Upper lobe of left lung (tissue), 6 donors: ENCODE measurements at places on chromosomes 7 and 10.
A peak's percentile ranks its signal among the peaks of the same experiment; 100 is the strongest.

GRCh38 chr7:54978364-54979116 is 40.3 kb upstream of the EGFR start:
- H3K27ac ChIP-seq = no peak overlapping the region
- no peaks in the 10 kb centered on the region for H3K4me1 ChIP-seq
- H3K4me3 ChIP-seq = no peak overlapping the region
- H3K27me3 ChIP-seq = no peaks in the 10 kb centered on the region

- no peaks in the 10 kb centered on the region for H3K27me3 ChIP-seq
- peaks cover 39% of the 10 kb centered on the region for H3K4me1 ChIP-seq
Observed at GRCh38 chr10:114504769-114505579, 100.7 kb upstream of the AFAP1L2 start.

- no peaks in the 10 kb centered on the region for H3K27me3 ChIP-seq
- H3K27ac ChIP-seq = no peak overlapping the region
- no peak overlapping the region for H3K4me3 ChIP-seq
- no peaks in the 10 kb centered on the region for H3K4me1 ChIP-seq
Observed at GRCh38 chr10:88913127-88913526, 33.1 kb downstream of the STAMBPL1 start.

GRCh38 chr7:23242321-23242720 is 4.3 kb upstream of the GPNMB start:
- no peak for DNase-seq
- H3K27me3 ChIP-seq = no peaks in the 10 kb centered on the region
- no peak overlapping the region for H3K27ac ChIP-seq
- no peak overlapping the region for H3K4me3 ChIP-seq

DNA sequence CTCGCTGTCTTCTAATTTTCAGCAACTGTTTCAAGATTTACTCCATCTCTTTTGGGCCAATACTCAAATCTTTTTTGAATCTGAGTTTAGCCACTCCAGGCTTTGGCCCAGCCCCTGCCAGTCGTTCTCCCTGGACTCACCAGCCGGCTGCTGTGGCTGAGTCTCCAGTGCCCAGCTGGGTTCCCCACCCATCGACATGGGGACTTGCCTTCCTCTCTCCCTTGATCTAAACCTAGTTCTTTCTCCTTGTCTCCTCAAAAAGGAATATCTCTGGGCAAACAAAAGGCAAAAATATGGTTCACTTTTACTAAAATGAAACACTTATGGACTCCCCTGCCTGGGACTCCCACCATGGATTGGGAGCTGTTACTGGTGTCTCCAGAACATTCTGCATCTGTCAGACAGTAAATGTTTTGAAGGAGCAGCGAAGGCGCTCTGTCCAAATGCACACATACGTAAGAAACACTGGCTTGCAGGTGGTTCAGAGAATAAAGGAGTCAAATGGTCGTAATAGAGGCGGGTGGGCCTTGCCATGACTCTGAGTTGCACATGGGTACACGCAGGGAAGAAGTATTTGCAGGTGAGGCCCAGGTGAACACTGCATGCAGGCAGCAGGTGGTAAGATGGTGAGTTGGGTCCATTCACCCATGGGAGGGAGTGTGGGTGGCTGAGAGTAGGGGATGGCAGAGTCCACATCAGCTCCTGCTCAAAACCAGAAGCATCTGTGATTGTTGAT is 35.5 kb upstream of the HABP2 start:
- no peaks in the 10 kb centered on the region for H3K4me1 ChIP-seq
- no peaks in the 10 kb centered on the region for H3K27me3 ChIP-seq
- H3K36me3 ChIP-seq = no peaks in the 10 kb centered on the region
- H3K4me3 ChIP-seq = no peak overlapping the region
- DNase-seq = peak; percentile 14

- no peak overlapping the region for H3K4me3 ChIP-seq
- H3K36me3 ChIP-seq = no peaks in the 10 kb centered on the region
- H3K4me1 ChIP-seq = peaks cover 9% of the 10 kb centered on the region
Observed at GRCh38 chr10:113399065-113399464, 153.8 kb upstream of the HABP2 start.

GRCh38 chr10:12180221-12180974 is 15.3 kb downstream of the NUDT5 start:
- H3K36me3 ChIP-seq = peaks cover 97% of the 10 kb centered on the region
- DNase-seq = no peak
- H3K27ac ChIP-seq = no peak overlapping the region

GRCh38 chr10:53808677-53809372 is 992.2 kb downstream of the PCDH15 start:
- no peak overlapping the region for H3K27ac ChIP-seq
- no peak for DNase-seq
- no peaks in the 10 kb centered on the region for H3K27me3 ChIP-seq
- H3K36me3 ChIP-seq = no peaks in the 10 kb centered on the region
- H3K4me1 ChIP-seq = no peaks in the 10 kb centered on the region

- no peak overlapping the region for H3K4me3 ChIP-seq
- no peak for DNase-seq
- no peaks in the 10 kb centered on the region for H3K27me3 ChIP-seq
- no peaks in the 10 kb centered on the region for H3K4me1 ChIP-seq
- H3K27ac ChIP-seq = no peak overlapping the region
Observed at GRCh38 chr7:96670338-96671289, 39.0 kb downstream of the SEM1 start.

DNA sequence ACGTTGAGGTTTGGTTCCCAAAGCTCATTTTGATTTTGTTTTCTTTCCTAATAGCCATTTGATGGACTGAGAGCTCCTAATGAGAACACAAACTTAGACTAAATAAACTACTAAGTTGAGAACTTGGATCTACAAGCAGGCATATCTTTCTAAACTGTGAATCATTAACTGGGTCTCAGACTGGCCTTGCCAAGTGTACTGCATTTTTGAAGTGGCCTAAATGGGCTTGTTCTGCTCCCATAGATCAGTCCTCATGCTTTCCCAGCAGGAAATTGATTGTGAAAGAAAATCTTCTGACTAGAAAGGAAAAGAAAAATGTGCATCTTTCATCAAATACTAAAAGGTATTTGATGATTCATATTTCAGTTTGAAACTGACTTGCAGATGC is 46.7 kb upstream of the RBM33 start:
- DNase-seq = no peak
- no peaks in the 10 kb centered on the region for H3K36me3 ChIP-seq
- H3K4me1 ChIP-seq = peaks cover 30% of the 10 kb centered on the region
- H3K27me3 ChIP-seq = no peaks in the 10 kb centered on the region
- no peak overlapping the region for H3K4me3 ChIP-seq
- no peak overlapping the region for H3K27ac ChIP-seq

DNA sequence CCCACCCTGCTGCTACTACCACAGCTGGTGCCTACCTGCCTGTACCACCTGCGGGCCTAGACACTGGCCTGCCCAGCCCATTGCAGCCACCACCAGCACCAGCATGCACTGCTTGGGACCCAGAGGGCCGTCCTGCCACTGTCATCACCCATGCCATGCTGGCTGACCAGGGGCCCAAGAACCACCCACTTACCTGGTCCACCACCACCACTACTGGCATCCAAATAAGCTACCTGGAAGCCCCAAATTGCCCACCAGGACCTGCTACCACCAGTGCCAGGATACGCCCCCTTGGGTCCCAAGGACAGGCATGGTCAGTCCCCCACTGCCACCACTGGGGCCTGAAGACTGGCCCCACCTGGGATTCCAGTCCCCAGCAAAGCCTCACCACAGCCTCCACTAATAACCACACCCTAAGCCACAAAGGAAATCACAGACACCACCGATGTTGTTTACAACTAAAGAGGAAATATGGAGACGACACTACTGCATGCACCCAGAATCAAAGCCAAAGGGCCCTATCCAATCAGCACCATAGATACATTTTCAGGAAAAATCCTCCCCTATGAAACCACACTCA is 70.5 kb upstream of the DIP2C start:
- DNase-seq = no peak
- H3K36me3 ChIP-seq = no peaks in the 10 kb centered on the region
- no peaks in the 10 kb centered on the region for H3K27me3 ChIP-seq
- no peak overlapping the region for H3K27ac ChIP-seq
- no peaks in the 10 kb centered on the region for H3K4me1 ChIP-seq

GRCh38 chr7:18473119-18473518 is 22.4 kb upstream of the HDAC9 start:
- no peak overlapping the region for H3K27ac ChIP-seq
- DNase-seq = no peak
- no peak overlapping the region for H3K4me3 ChIP-seq
- no peaks in the 10 kb centered on the region for H3K27me3 ChIP-seq
- H3K36me3 ChIP-seq = no peaks in the 10 kb centered on the region

- H3K27me3 ChIP-seq = peaks cover 40% of the 10 kb centered on the region
- H3K4me3 ChIP-seq = no peak overlapping the region
- H3K27ac ChIP-seq = no peak overlapping the region
- peaks cover 3% of the 10 kb centered on the region for H3K4me1 ChIP-seq
Observed at GRCh38 chr10:133088956-133089800, 1.5 kb downstream of the ADGRA1 start.

GRCh38 chr7:84144480-84144879 is 50.1 kb downstream of the SEMA3A start:
- H3K4me1 ChIP-seq = no peaks in the 10 kb centered on the region
- no peaks in the 10 kb centered on the region for H3K36me3 ChIP-seq
- H3K4me3 ChIP-seq = no peak overlapping the region
- no peaks in the 10 kb centered on the region for H3K27me3 ChIP-seq
- no peak for DNase-seq

GRCh38 chr7:24773646-24774045 is 16.4 kb upstream of the GSDME start:
- no peaks in the 10 kb centered on the region for H3K4me1 ChIP-seq
- DNase-seq = no peak
- H3K4me3 ChIP-seq = no peak overlapping the region
- H3K27ac ChIP-seq = no peak overlapping the region
- H3K27me3 ChIP-seq = no peaks in the 10 kb centered on the region

GRCh38 chr10:1049425-1049958 is 573 bp upstream of the IDI1 start:
- peak overlapping the region; percentile 82 for H3K4me3 ChIP-seq
- DNase-seq = no peak
- H3K4me1 ChIP-seq = peaks cover 43% of the 10 kb centered on the region
- H3K27me3 ChIP-seq = no peaks in the 10 kb centered on the region

DNA sequence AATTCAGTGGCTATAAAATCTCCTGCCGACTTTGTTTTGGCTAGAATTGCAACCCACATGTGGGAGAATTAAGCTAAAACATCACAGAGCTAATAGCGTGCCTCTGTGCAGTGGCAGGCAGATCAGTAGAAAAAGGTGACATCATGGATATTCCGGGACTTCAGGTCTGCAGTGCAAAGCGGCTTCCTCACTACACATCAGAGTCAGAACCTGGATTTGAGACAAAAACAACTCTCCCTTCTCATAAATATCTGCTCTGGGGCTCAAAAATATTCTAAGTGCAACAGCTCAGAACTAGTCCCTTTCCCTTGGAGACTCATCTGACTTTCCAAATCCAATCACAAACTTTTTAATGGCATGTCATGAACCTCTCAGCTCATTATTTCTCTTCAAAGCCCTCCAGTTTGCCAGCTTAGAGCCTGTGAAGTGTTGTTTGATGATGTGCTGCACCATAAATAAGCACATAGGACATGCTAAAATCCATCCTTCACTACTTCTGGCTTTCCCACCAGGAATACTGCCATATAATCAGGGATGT is 337.1 kb downstream of the RNLS start:
- no peak overlapping the region for H3K27ac ChIP-seq
- no peak for DNase-seq
- peaks cover 16% of the 10 kb centered on the region for H3K4me1 ChIP-seq
- H3K27me3 ChIP-seq = no peaks in the 10 kb centered on the region

DNA sequence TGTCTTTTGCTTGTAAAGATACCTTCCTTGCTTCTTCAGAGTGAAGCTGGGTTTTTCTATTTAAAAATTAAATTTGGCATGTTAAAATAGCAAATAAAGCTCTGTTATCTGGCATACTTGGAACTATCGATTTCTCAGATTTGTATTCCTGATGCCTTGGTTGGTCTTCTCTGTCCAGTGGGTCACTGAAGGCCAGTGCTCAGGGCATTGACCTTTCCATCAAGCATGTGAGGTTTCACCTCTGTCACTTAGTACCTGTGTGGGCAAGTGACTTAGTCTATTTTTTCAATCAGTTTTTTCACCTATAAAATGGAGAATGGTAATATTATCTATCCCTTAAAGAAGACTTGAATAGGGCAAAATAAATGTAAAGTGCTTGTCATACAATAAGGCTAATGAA is 311.3 kb downstream of the BICC1 start:
- DNase-seq = no peak
- no peak overlapping the region for H3K4me3 ChIP-seq
- H3K4me1 ChIP-seq = no peaks in the 10 kb centered on the region
- no peak overlapping the region for H3K27ac ChIP-seq
- no peaks in the 10 kb centered on the region for H3K36me3 ChIP-seq

- DNase-seq = no peak
- no peaks in the 10 kb centered on the region for H3K4me1 ChIP-seq
- no peaks in the 10 kb centered on the region for H3K36me3 ChIP-seq
- H3K27ac ChIP-seq = no peak overlapping the region
- H3K27me3 ChIP-seq = no peaks in the 10 kb centered on the region
Observed at GRCh38 chr10:117757086-117757720, 214.7 kb downstream of the EMX2 start.

GRCh38 chr10:289581-289980 is 154.3 kb downstream of the ZMYND11 start:
- no peak overlapping the region for H3K27ac ChIP-seq

GRCh38 chr10:50470345-50470744 is 153.4 kb downstream of the SGMS1 start:
- peaks cover 17% of the 10 kb centered on the region for H3K4me1 ChIP-seq
- H3K36me3 ChIP-seq = no peaks in the 10 kb centered on the region
- no peak for DNase-seq

DNA sequence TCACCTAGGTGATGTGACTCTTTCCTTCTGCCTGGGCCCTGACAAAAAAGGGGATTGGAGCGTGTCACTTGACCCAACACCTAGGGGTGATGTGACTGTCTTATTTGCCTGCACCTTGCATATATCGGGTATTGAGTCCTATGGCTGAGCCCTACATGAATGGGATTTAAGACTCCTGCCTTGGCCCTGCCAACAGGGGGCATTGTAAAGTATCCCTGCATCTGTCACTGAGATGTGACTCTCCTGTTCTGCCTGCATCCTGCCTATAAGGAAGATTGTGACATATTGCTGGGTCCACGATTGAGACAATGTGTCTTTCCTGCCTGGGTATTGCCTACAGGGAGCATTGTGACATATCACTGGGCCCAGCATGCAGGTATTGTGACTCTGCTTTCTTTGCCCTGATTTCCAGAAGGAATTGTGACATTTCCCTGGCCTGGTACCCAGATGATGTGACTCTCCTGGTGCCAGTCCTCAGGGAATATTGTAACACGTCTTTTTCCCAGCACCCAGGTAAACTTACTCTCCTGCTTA is 14.2 kb upstream of the ZNF107 start:
- H3K36me3 ChIP-seq = no peaks in the 10 kb centered on the region
- H3K27ac ChIP-seq = no peak overlapping the region
- H3K27me3 ChIP-seq = no peaks in the 10 kb centered on the region
- DNase-seq = no peak
- no peaks in the 10 kb centered on the region for H3K4me1 ChIP-seq

DNA sequence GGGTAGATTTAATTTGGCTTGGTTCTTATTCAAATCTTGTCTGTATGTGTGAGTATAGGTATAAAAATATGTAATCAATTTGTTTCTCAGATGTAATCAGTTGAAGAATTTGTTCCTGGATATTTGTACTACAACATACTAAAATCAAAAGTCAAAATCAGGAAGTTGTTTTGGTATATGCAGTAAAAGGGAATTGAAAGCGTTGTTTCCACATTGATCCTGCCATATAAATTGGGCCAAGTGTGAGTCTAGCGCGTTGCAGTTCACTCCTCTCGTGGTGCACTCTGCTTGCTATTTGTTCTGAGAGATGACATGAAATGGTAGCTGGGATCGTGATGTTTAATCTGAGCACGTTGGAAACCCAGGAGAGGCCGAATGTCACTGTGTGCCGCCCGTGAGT is 55.9 kb downstream of the SHH start:
- no peaks in the 10 kb centered on the region for H3K27me3 ChIP-seq
- no peak overlapping the region for H3K4me3 ChIP-seq
- peaks cover 33% of the 10 kb centered on the region for H3K4me1 ChIP-seq

GRCh38 chr7:69963393-69963792 is 365.1 kb downstream of the AUTS2 start:
- H3K4me3 ChIP-seq = no peak overlapping the region
- no peak for DNase-seq
- no peaks in the 10 kb centered on the region for H3K27me3 ChIP-seq
